GM23338 (cell line): ENCODE measurements at places on chromosomes 16 and 17.

- no peak for DNase-seq
Observed at GRCh38 chr17:6231465-6231864, 161.3 kb downstream of the WSCD1 start.

GRCh38 chr17:80727409-80727755, 182.7 kb downstream of the RPTOR start:
- no peak for DNase-seq

- DNase-seq: peak; percentile 51
Observed at GRCh38 chr17:32523017-32523680, 36.4 kb downstream of the CDK5R1 start.

GRCh38 chr17:4199818-4200402, 56.9 kb downstream of the CYB5D2 start:
- peak; percentile 84 for DNase-seq

GRCh38 chr16:89759746-89760340, 38.5 kb downstream of the ZNF276 start:
- peak; percentile 22 for DNase-seq

DNA sequence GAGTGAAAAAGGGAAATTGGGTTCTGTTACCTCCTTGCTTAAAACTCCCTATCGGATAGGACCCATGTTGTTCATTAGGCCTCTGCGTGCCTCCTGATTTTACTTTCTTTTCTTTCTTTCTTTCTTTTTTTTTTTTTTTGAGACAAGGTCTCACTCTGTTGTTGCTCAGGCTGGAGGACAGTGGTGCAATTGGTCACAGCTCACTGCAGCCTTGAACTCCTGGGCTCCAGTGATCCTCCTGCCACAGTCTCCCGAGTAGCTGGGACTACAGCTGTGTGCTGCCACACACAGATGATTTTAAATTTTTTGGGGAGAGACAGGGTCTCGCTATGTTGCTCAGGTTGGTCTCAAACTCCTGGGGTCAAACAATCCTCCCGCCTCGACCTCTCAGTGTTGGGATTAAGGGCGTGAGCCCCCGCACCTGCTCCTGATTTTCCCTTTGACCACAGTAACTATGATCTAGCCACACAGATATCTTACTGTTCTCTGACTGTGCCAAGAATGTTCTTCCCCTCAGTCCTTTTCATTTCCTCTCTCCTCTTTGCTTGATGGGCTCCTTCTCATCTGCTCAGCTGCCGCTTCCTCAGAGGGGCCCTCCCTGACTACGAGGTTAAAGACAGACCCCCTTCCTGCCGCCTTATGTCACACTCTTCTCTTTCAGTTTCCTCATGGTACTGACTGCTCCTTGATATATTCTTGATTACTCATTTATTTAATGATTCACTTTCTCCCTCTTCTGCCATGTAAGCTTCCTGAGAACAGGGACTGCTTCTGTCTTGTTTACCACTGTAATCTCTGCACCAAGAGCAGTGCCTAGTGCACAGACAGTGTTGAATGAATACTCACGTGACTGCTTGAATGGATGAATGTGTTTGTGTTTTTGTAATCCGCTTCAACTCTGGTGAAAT, 44.3 kb downstream of the LCMT1 start:
- no peak for DNase-seq

DNA sequence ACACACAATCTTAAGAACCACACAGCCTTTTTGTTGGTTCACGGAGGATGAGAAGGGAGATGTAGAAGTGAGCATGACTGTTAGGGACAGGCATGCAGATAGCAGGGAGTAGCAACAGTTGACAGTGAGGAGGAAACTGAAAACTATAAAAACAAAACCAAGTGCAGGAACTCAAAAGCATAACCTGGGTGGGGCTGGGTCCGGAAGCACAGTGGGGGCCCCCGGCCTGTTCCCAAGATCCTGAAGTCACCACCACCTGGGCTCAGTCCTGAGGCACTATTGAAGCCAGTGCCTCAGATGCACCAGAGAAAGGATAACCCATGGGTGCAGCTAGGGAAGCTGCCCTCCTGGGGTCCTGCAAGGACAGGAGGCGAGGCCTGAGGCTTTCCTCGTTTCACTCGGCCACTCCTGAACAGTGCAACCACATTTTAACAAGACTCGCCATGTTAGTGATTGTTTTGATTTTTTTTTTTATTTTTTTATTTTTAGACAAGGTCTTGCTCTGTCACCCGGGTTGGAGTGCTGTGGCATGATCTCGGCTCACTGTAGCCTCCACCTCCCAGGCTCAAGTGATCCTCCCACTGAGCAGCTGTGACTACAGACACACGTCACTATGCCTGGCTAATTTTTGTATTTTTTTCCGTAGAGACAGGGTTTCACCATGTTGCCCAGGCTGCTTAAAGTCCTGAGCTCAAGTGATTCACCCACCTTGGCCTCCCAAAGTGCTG, 27.7 kb upstream of the CBX4 start:
- no peak for DNase-seq

DNA sequence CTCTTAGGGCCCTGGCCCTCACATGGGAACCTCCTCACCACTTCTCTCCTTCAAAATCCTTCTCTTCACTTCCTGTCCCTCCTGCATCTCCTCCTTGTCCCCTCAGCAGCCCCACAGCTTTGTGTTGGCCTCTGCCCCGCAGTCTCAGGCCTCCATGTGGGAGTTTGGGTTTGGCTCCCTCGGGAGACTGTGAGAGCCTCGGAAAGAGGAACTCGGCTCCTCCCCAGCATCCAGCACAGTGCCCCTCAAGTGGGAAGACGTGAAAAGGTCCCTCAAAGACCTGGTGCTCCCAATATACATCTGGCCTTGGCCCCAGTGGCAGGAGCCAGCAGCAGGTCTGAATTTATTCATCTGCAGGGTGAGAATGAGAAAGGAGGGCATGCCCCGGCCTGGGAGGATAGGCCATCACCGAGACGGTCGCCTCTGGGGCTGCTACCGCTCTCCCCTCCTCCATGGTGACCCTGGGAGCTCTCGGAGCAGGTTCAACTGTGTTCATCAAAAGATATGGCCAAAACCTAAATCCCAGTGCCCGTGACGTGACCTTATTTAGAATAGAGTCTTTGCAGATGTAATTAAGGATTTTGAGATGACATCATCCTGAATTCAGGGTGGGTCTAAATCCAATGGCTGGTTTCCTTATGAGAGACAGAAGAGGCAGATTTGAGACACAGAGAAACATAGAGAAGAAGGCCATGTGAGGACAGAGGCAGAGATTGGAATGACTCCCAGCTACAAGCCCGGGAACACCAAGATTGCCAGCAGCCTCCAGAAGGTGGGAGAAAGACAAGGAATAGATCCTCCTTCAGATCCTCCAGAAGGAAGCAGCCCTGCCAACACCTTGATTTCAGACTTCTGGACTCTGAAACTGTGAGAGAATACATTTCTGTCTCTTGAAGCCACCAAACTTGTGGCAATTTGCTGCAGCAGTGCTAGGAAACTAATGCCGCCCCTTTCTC, 135.1 kb downstream of the MRM1 start:
- DNase-seq: no peak

DNA sequence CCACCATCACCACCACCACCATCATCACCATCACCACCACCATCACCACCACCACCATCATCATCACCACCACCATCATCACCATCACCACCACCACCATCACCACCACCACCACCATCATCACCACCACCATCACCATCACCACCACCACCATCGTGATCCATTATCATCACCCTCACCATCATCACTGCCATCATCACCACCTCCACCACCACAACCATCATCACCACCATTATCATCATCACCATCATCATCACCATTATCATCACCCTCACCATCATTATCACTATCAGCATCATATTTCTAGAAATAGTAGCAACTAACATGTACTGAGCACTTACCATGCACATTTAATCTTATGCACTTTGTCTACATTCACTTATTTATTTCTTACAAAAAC, 94.9 kb downstream of the C16orf95 start:
- no peak for DNase-seq

DNA sequence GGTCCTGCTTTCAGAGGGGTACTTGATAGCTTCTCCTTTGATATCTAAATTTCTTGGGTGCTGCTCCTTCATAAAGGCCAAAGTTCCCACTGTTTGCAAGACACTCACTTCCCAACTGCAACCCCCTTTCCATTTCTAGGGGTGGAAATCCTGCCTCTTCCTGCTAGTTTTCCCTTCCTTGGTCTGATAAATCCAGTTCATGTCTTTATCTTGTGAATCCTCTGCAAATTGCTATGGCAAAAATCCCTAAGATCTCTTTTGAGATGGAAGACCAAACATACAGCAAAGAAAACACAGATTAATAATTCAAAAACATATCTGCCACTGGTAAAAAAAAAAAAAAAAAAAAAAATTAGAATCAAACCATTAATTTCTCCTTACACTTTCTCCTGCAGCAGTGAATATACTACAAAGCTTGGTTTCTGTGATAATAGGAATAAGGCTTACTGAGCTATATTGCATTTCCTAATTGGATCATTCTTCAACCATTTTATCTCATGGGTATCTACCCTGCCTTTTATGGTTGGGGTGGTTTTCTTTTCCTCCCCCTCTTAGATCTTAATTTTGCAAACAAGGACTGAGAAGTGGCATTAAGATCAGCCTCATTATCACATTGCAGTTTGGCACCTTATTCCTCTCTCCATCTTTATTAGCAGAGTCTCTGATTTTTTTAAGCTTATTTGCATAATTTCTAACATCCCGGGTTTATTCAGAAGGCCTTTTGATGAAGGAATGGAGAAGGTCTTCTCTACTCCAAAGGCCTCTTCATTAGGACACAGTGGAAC, 439.1 kb downstream of the XYLT1 start:
- DNase-seq: no peak

GRCh38 chr17:9021992-9022572, 772 bp downstream of the NTN1 start:
- peak; percentile 55 for DNase-seq

- peak; percentile 36 for DNase-seq
Observed at GRCh38 chr16:50644729-50645128, 36.4 kb downstream of the SNX20 start.

- no peak for DNase-seq
Observed at GRCh38 chr16:1221628-1222552, 3.2 kb downstream of the TPSG1 start.

DNA sequence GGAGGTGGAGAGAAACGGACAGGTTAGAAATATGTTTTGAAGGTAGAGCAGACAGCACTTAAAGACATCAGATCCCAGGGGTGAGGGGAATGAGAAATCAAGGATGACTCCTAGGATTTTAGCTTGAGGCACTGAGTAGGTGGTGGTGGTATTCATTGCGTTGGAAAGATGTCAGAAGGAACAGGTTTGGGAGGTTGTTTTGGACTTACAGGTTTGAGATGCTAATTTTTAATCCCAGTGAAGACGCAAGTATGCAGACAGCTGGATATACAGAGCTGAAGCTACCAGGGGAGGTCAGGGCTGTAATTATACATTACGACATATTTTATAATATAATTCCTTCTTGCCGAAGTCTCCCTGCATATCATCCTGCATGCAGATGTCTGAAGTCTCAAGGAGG, 433.3 kb downstream of the XYLT1 start:
- DNase-seq: no peak

- DNase-seq: no peak
Observed at GRCh38 chr17:43018932-43019331, 3.3 kb downstream of the VAT1 start.

- DNase-seq: no peak
Observed at GRCh38 chr16:84940670-84941551, 70.4 kb downstream of the ZDHHC7 start.

DNA sequence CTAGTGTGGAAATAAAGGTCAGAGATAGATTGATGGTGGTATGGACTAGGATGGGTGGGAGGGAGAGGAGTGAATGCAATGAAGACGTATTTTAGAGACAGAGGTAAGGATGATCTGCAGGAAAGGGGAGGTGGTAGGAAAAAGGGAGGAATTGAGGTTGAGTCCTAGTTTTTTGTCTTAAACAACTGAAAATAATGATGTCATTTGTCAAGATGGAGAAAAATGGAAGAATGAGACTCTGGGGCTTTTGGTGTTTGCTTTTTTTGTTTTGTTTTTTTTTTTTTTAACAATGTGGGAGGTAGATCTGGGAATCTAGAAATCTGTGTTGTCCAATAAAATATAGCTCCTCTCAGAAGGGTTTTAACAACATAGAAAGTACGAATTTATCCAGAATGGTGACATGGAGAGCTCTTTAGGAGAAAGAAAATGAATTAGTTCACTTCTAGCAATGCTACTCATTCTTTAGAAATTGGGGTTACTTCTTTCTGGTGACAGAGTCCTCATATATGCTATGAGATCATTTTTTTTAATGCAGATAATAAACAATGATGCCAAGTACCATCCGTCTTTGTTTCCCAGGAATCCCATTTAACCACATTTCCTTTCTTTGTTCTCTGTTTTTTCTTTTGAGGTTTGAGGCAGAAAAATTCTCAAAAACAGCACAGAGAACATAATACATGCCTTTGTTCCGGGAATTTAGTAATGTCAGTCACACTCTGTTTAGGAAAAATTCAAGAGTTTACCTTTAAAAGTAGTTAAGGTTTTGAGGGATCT, 225.3 kb upstream of the COX10 start:
- no peak for DNase-seq

DNA sequence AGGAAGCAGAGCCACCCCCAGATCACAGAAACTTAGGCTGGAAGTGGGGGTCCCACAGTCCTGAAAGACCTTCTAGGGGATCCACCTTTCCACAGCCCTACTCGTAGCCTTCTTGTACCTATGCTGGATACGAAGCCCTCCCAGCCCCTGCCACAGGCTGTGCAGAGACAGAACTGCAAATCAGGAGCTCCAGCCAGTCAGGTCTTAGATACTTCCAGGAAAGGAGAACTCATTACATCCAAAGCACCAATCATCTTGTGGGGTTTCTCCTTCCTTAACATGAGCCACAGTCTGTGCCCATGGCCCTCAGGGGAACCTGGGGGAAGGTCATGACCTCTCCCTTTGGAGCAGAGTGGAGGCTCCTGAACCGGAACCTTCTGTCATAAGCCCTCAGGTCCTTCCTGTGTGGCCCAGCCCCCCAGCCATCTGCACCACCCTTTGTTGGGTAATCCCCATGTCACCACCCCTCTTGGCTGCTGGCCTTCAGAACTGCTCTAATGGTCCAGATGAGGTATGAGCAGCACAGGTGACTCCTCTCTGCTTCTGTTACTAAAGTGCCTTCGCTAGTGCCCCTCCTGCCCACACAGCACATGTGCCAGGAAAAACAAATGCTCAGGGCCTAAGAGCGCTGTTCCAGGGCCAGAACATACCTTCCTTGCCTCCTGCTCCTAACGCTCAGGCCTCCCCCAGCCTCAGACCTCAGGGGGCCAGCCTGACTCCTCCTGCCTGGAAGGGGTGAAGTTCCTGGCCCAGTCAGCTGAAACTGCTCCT, 14.6 kb downstream of the SRCIN1 start:
- no peak for DNase-seq

GRCh38 chr17:34771891-34772290, 189.4 kb downstream of the CCT6B start:
- no peak for DNase-seq

GRCh38 chr16:54053891-54054820, 232.4 kb downstream of the IRX3 start:
- DNase-seq: peak; percentile 28
